Activated CD4-positive, alpha-beta T cell treated with anti-CD3 and anti-CD28 coated beads, Interleukin-10, Interleukin-2, amounts not matched to agents 100 ng/mL and 50 ng/mL, durations not matched to agents 16 hours and 8 hours (primary cell): ENCODE measurements at places on chromosomes 1 and 21.

DNA sequence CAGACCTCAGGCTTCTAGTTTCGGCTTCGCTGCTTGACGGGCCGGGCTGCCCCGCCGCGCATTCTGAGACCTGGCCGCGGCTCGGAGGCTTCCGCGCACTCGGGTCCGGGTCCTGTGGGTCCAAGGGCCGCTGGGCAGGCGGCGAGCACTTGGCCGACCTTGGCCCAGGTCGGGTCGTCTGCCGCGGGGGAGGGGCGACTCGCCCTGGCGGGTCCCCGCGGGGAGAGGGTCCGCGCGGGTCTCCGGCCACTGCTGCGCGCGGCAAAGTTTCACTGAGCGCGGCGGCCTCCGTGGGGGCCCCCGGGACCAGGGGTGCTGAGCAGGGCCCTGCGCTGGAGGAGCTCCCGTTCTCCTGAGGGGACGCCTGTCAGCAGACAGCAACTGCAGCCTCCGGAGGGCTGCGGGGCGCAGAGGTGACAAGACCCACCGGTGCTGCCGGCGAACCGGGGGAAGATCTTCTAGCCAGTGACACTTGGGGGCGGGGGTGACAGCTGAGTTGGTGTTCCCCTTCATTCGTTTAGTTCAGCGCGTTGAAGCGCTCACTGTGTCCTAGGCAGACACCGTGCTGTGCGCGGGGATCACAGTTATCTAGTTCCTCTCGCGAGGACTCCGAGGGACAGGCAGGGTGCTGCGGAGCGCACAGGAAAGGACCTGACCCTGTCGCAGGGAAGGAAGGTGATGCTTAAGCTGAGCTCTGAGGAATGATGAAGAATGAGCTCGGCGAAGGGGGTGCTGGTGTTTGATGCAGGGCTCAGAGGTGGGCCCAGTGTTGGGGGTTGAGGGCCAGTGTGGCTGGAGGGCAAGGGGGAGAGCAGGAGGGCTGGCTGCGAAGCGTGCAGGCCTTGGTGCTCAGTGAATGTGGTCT lies 725 bp downstream of the MTFR1L start:
- DNase-seq: peak; percentile 78

- DNase-seq: no peak
These were observed 75.7 kb downstream of the NTMT2 start for GRCh38 chr1:170221495-170221894.

- no peak for DNase-seq
These were observed 56.4 kb downstream of the AJAP1 start for GRCh38 chr1:4710592-4711415.

- no peak for DNase-seq
These were observed 38.3 kb downstream of the NRDC start for GRCh38 chr1:51840182-51840581.

DNA sequence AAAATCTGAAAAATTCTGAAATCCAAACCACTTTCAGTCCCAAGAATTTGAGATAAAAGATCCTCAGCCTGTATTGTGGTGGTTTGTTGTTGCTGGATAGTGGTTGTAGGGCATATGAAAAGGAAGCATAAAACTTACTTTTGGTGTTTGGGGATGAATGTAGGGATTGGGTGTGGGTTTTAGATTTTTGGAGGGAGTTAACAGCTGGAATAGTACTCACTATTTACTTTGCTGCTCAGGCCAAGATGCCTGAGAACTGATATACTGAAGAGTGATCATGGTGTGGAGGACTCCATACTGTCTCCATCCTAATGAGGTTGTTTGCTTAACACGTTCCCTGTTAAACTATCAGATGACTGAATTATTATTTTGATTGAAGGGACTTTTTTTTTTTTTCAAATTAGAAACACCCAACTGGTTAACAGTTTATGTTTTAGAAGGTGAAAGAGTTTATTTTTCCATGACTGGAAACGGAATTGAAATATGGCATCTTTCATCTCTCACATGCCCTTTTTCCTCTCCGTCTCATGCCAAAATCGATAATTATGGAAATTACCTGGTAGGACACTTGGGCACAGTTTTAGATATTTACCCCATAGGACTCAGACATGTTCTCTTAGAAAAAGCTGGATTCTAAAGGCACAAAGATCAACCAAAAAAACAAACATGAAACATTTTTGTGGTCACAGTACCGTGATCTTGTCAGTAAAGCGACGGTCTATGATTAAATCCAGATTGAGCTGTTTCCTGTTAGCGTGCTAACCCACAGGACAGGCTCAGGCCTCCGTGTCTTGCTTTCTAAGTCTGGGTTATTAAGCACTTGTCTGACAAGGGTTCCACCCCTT lies 37.3 kb downstream of the RGL1 start:
- peak; percentile 87 for DNase-seq

- no peak for DNase-seq
These were observed 10.4 kb downstream of the IL20 start for GRCh38 chr1:206875752-206876377.

DNA sequence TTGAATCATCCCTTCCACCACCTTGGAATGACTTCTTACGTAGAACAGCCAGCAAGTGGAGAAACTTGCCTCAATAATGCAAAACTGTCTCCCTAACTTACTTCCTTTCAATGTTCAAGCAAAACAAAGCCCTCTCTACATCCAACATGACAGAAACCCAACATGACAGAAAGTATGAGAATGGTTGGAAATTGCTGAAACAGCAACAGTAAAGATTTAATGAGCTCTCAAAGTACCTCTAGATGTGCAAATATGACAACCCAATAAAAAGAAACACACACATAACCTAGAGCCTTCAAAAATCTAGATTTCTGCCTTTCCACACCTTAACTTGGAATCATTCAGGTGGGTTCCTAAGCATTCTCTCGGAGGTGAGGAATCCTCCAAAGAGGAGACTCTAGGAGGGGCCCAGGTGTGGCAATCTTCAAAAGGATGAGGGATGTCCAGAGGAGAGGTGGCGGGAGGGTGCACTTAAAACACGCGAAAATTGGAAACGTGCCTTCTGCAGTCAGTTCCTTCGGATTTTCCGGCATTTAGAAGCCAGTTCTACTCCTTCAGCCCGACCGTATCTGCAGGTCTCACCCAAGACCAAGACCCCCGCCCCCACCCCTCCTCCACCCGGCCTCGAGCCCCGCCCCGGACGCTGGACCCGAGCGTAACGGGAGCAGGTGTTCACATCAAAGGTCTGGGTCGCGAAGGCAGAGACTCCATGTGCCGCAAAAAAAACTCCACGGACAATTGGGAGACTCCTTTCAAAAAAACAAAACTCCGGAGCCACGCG lies 996 bp upstream of the MGST3 start:
- no peak for DNase-seq

DNA sequence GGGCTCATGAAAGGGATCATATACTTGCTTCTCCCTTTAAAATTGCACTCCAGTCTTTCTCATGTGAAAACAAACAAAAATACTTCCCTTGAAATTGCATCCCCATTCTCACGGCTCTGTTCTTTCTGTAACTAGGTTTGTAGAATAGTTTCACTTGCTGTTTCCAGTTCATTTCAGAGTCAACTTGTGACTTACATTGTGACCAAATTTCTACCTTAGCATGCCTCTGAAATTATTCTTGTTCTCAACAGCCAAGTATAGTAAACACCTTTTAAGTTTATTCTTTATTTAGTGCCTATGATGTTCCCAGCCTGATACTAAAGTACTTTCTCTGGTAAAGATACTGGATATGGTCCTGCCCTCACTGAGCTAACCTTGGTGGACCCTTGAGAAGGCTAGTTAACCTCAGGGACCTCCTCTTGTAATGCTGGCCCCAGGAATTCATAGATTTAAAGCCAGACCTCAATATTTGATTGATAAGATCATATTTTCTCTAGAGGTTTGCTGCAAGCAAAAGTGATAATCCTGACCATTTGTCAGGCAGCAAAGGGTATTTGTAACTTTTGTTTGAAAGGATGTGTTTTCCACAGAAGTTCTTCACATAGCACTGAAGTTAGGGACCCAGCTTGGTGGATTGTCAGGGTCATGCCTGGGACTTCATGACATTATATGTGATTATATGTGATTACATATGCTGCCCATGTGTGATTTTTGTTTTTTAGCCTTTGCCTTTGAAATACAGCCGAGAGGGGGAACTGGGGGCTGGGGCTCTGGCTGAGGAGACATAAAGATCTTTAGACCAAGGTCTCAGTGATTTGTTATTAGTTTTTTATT lies 29.6 kb downstream of the VANGL2 start:
- DNase-seq: peak; percentile 75

DNA sequence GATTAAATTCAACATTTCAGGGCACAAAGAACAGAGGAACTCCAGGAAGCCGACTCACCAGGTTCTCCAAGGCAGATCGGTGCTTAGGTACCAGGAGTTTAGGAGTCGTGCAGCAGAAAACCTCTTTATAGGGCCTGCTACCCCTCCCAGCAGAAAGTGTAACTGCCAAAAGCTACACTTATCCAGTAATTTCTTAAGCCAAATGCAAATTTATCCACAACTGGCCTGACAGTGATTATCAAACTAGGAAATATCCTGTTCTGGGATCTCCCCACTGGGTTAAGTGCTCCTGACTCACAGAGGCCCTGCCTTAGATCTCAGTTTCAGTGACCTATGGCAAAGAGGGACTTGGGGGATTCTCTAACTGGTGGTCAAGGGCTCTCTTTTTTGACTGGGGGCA lies at the start of gene SPRR2F:
TSS of gene SPRR2F (minus strand) at position 101 of the 400 bp plus-strand sequence. CDS start 783 bp downstream, outside the sequence.
- no peak for DNase-seq

- peak; percentile 63 for DNase-seq
These were observed 100.4 kb downstream of the GALNT2 start for GRCh38 chr1:230167419-230167852.

DNA sequence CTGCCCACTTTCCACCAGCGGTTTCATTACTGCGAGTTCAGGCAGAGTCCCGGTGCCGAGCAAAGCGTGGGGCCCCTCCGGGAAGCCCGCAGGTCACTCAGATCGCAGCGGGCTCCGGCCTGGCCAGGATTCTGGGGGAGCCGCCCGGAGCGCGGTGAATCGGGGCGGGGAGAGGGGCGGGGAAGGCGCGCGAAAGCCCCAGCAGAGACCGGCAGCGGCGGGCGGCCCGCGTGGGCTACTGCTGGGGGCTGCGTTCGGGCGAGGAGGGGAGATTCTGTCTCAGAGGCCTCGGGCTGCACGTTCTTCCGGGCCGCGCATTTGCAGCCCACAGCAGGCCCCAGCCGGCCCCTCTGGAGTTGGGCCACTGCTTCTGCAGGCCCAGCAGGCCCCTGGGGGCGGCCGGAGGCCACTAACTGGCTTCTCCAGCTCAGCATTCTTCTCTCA lies 64.7 kb downstream of the SCCPDH start:
- no peak for DNase-seq

GRCh38 chr1:3944578-3945125 lies 44.6 kb upstream of the C1orf174 start:
- DNase-seq: no peak

DNA sequence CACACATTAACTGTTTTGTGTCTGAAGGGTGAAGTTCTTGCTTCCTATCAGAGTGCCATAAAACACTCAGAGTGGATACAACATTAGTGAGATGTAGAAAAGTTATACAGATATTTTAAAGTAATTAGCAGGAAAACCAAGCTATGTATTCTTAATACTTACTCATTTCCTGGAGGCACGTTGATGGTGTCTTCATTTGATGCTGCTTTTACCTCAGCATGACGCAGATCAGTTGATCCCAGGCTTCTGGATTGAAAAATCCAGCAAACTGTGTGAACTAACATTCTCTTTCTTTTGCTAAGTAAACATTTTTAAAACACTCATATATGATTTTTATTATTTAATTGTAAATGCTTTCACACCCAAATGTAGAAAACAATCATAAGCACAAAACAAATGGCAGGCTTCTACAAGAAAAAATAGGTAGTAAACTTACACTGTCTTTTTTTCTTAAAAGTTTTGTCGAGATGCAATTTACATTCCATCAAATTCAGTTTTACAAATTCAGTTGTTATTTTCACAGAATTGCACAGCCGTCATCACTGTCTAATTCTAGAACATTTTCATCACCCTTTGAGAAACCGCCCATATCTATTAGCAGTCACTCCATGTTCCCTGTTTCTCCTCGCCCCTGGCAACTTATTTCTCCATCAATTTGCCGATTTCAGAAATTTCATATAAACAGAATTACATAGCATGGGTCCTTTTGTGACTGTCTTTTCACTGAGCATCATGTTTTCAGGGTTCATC lies 198.9 kb downstream of the LRRC7 start:
- DNase-seq: no peak

GRCh38 chr1:50423670-50424000 lies 392 bp upstream of the DMRTA2 start:
- peak; percentile 23 for DNase-seq

DNA sequence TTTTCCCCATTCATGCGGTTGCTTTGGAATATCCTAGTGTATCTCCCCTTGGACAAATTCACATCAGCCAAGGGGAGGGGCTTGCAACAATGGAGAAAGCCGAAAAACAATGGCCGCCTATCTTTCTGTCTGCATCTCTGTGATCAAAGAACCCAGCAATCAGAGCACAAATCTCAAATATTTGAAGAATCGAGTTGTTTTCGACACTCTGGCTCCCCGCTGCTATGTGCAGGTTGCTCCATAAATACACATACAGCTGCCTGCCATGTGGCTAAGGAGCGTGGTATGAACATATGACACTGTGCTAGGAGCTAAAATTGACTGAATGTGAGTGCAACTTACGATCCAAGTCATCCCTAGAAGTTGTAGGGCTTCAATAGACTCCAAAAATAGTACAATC lies 8.5 kb downstream of the CFHR4 start:
- DNase-seq: no peak

GRCh38 chr1:4701276-4701675 lies 46.9 kb downstream of the AJAP1 start:
- DNase-seq: no peak

DNA sequence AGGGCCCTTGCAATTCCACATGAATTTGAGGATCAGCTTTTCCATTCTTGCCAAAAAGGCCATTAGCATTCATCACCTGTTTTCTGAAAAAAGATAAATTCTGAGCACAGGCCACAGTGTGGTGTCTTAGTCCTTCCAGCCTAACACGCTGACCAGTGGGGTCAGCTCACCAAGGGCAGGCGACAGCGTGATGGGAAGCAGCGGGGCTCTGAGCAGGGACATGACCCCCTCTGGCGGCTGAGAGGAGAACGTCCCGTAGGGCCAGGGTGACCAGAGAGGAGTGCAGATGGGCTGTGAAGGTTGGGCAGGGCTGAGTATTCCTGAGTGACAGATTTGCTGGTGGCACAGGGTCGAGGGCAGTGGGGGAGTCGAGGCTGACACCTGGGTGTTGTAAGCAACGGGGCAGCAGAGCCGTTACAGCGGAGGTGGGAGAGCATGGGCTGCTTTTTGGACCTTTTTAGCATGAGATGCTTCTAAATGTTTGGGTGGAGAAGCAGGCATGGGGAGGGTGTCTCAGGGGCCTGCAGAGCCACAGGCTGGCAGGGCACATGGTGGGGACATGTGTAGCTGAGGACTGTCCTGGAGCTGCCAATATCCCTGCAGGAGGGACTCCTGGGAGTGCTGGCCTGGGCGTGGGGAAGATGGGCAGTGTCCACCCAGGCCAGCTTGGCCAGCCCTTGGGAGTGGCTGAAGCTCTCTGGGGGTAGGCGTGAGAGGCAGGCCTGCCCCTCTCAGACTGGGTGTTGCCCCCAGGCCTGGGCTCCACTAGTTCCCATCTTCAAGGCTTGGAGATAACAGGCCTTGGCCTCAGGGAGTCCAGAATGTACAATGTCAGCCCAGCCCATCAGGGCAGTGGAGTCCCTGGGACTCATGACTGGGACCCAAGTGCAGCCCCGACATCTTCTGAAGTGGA lies 8.6 kb upstream of the CALML6 start:
- peak; percentile 80 for DNase-seq
